Body of pancreas (tissue), 4 donors: ENCODE measurements at places on chromosomes 16 and 17. TPM values are rescaled to one million over a fixed set of nuclear protein-coding genes. Genes with fewer than 3 reads are reported as not detected.
A peak's percentile ranks its signal among the peaks of the same experiment; 100 is the strongest.

The HBZ gene
- total RNA-seq: not detected

The RND2 gene
- total RNA-seq: 0.33 TPM

- H3K27me3 ChIP-seq: no peaks in the 10 kb centered on the region
- DNase-seq: no peak
- no peaks in the 10 kb centered on the region for H3K36me3 ChIP-seq
- peaks cover 4% of the 10 kb centered on the region for H3K4me1 ChIP-seq
- H3K27ac ChIP-seq: peak overlapping the region; percentile 36
These were observed 5.7 kb upstream of the ATXN1L start for GRCh38 chr16:71840052-71840451.

The C16orf82 gene
- total RNA-seq: not detected

DNA sequence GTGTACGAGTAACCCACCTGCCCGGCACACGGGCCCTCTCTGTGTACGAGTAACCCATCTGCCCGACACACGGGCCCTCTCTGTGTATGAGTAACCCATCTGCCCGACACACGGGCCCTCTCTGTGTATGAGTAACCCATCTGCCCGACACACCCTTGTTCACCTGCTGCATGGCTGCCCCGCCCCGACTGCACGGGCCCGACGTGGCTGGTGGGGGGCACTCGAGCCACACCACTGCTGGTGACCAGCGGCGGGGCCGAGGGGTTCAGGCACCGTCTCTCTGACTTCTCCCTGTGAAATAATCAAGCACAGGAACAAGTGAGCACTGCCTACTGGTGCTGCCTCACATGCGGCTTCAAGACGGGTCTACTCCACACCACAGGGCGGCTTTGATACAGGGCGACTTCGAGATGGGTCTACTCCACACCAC is 22.1 kb downstream of the MAP1LC3B start:
- no peaks in the 10 kb centered on the region for H3K27me3 ChIP-seq
- no peak overlapping the region for H3K27ac ChIP-seq
- no peak overlapping the region for H3K4me3 ChIP-seq
- peaks cover 19% of the 10 kb centered on the region for H3K36me3 ChIP-seq
- H3K4me1 ChIP-seq: no peaks in the 10 kb centered on the region

DNA sequence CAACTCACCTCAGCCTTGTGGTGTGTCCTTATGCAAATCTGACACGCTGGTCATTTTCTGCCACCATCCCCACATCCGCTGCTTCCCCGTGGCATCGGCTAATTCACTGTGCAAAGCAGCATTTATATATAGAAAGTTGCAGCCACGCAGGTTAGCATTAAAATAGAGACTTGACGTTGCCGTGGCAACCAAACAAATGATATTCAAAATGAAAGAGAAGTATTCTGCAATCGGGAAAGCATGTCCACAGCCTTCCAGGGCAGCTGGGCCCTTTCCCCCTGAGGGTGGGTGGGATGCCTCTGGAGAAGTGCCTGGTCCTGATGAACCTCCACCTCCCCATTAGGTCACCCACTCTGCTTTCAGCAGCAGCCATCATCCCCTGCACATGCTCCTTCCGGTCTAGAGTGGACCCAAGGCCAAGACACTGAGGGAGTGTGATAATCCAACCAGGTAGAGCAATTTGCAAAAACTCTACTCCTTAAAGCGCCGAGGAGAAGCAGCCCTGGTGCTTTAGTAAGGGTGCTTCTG is 138.7 kb downstream of the GAS7 start:
- no peaks in the 10 kb centered on the region for H3K27me3 ChIP-seq
- H3K36me3 ChIP-seq: no peaks in the 10 kb centered on the region
- H3K4me1 ChIP-seq: no peaks in the 10 kb centered on the region
- DNase-seq: no peak

DNA sequence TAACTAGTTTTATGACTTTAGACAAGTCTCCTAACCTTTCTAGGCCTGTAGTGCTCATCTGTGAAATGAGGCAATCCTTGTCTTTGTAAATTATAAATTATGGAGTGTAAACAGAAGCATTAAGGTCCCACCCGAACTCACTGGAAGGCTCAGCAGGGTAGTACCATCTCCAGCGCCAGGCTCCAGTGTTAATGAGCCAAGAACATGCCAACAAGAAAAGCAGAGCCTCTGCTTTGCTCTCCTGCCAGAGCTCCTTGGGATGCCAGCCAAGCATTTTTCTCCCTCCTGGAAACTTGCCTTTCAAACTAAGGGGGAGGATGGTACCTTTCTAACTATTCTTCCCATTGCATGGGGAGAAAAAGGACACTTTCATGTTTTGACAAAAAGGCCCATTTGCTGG is 14.9 kb downstream of the LIMD2 start:
- no peak overlapping the region for H3K4me3 ChIP-seq
- no peak overlapping the region for H3K27ac ChIP-seq
- H3K36me3 ChIP-seq: no peaks in the 10 kb centered on the region
- H3K4me1 ChIP-seq: no peaks in the 10 kb centered on the region
- H3K27me3 ChIP-seq: no peaks in the 10 kb centered on the region

- no peaks in the 10 kb centered on the region for H3K36me3 ChIP-seq
- H3K27me3 ChIP-seq: no peaks in the 10 kb centered on the region
- peak overlapping the region; percentile 23 for H3K27ac ChIP-seq
- H3K4me1 ChIP-seq: peaks cover 61% of the 10 kb centered on the region
These were observed 9.0 kb upstream of the G6PC1 start for GRCh38 chr17:42891539-42892152.

DNA sequence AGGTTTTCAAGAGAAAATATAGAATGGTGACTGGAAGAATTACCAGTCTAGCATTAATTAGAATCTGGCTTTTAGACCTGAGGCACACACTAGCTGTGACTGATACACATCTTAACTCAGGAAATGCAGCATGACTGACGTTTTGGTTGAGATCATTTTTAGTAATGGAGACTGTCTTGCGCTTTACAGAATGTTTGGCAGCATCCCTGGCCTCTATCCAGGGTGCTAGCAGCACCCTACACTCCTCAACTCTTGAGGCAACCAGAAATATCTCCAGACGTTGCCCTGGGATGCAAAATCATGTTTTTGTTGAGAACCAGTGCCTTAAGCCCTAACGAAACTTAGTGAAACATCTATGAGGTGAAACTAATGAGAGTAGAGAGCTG is 109.0 kb downstream of the HS3ST3A1 start:
- no peak overlapping the region for H3K27ac ChIP-seq
- H3K27me3 ChIP-seq: no peaks in the 10 kb centered on the region
- no peaks in the 10 kb centered on the region for H3K4me1 ChIP-seq
- H3K4me3 ChIP-seq: no peak overlapping the region
- no peak for DNase-seq

The ASPHD1 gene
- 8.2 TPM for total RNA-seq

GRCh38 chr17:2023692-2024571 is 1.2 kb downstream of the RTN4RL1 start:
- peak overlapping the region; percentile 47 for H3K27ac ChIP-seq
- no peaks in the 10 kb centered on the region for H3K36me3 ChIP-seq
- peaks cover 29% of the 10 kb centered on the region for H3K4me1 ChIP-seq
- peak; percentile 62 for DNase-seq

- peak overlapping the region; percentile 49 for H3K27ac ChIP-seq
- H3K4me3 ChIP-seq: no peak overlapping the region
- H3K4me1 ChIP-seq: peaks cover 20% of the 10 kb centered on the region
These were observed 7.2 kb downstream of the CTF1 start for GRCh38 chr16:30903596-30903995.

- H3K27ac ChIP-seq: no peak overlapping the region
- no peaks in the 10 kb centered on the region for H3K4me1 ChIP-seq
- H3K4me3 ChIP-seq: no peak overlapping the region
- no peaks in the 10 kb centered on the region for H3K36me3 ChIP-seq
- no peaks in the 10 kb centered on the region for H3K27me3 ChIP-seq
These were observed 38.4 kb upstream of the XYLT1 start for GRCh38 chr16:17509194-17509593.

The PRAC1 gene
- not detected for total RNA-seq

DNA sequence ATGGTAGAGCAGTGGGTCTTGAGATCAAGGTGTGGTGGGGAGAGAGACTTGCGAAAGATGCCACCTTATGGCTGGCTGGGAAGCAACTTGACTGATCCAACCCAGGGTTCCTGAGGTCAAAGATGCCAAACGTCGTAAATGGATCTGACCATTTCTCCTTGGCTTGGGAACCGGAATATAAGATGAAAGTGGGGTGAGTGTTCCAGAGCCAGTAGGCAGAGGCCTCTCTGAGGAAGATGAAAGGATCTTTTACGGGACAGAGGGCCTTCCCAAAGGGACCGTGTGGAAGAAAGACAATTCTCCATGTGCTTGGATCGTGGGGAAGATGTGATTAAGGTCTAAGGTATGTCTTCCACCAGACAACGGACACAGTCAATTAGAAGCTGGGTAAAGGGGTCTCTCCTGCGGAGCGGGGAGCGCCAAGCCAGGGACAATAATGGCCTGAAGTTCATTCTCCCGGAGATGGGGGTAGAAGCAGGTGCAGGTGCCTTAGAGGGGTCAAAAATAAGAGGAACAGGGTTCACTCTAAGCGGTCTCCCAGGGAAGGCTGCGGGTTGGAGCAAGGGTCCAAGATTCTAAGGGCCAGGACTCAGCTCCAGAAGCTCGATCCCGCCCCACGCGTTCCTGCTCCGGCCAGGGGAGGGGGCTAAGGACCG is 800 bp downstream of the FXR2 start:
- no peaks in the 10 kb centered on the region for H3K36me3 ChIP-seq
- no peak for DNase-seq
- peak overlapping the region; percentile 87 for H3K27ac ChIP-seq
- H3K27me3 ChIP-seq: no peaks in the 10 kb centered on the region

GRCh38 chr17:10058921-10059683 is 139.3 kb downstream of the GAS7 start:
- no peaks in the 10 kb centered on the region for H3K27me3 ChIP-seq
- no peak for DNase-seq
- H3K4me3 ChIP-seq: no peak overlapping the region
- no peaks in the 10 kb centered on the region for H3K36me3 ChIP-seq
- H3K27ac ChIP-seq: no peak overlapping the region

DNA sequence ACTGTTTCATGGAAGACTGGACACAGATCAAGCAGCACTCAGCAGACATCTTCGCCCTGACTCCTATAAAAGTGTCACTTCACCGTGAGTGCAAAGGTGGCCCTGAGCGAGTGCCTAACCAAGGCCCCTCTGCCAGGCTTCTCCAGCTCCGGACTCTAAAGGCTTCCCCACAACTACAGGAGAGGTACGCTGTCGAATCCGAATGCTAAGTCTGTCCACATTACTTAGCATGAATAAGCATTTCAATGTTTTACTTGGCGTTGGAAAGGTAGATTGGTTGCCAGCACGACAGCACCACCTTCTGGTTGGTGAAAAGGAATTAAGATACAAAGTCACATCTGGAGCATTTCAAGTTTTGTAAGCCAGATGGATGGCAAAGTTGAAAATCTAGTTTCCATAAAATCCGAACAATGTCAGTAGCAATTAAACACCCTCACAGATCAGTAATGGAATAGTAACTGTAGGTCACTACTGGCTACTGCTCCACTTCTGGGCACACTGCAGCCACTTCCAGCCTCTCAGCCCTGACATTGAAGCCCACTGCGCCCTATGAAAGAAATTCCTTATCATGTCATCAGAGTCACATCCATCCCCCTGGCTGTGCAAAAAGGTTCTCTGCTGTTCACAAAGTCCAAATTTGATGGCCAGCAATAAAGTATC is 100.9 kb downstream of the PARN start:
- H3K36me3 ChIP-seq: no peaks in the 10 kb centered on the region
- H3K4me3 ChIP-seq: no peak overlapping the region
- H3K4me1 ChIP-seq: peaks cover 33% of the 10 kb centered on the region

The RNF135 gene
- total RNA-seq: 13.7 TPM

GRCh38 chr16:53872248-53873221 is 168.6 kb downstream of the FTO start:
- H3K4me1 ChIP-seq: no peaks in the 10 kb centered on the region
- H3K36me3 ChIP-seq: no peaks in the 10 kb centered on the region
- no peak overlapping the region for H3K4me3 ChIP-seq
- no peaks in the 10 kb centered on the region for H3K27me3 ChIP-seq

- no peak overlapping the region for H3K4me3 ChIP-seq
- DNase-seq: no peak
- no peaks in the 10 kb centered on the region for H3K4me1 ChIP-seq
- no peak overlapping the region for H3K27ac ChIP-seq
These were observed 17.9 kb upstream of the SPN start for GRCh38 chr16:29644973-29645693.

The SHISA9 gene
- 4.6 TPM for total RNA-seq

The CRHR1 gene
- not detected for total RNA-seq

DNA sequence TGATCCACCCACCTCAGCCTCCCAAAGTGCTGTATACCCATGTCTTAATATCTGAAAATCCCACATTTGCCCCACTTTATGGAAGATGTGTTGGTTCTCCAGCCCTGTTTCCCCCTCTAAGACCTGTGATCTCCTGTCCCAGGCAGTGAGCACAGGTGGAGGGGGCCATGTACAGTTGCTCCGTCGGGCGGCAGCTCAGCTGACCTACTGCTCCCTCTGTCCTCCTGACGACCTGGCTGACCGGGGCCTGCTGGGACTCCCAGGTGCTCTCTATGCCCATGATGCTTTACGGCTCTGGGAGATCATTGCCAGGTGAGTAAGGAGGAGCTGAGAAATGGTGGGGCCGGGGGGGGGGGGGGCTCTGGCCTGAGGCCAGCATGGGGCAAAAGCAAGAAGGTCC is 6.7 kb upstream of the RNASEK start:
- no peaks in the 10 kb centered on the region for H3K27me3 ChIP-seq
- H3K4me1 ChIP-seq: peaks cover 8% of the 10 kb centered on the region
- no peak for DNase-seq
- H3K36me3 ChIP-seq: peaks cover 8% of the 10 kb centered on the region

GRCh38 chr16:83661656-83662055 is 146.1 kb upstream of the HSBP1 start:
- no peaks in the 10 kb centered on the region for H3K36me3 ChIP-seq
- no peak for DNase-seq
- no peak overlapping the region for H3K4me3 ChIP-seq
- H3K27ac ChIP-seq: no peak overlapping the region
- no peaks in the 10 kb centered on the region for H3K4me1 ChIP-seq
- H3K27me3 ChIP-seq: no peaks in the 10 kb centered on the region

GRCh38 chr17:607361-608147 is 107.1 kb downstream of the VPS53 start:
- no peaks in the 10 kb centered on the region for H3K27me3 ChIP-seq
- H3K4me1 ChIP-seq: no peaks in the 10 kb centered on the region
- H3K27ac ChIP-seq: no peak overlapping the region
- no peak overlapping the region for H3K4me3 ChIP-seq

DNA sequence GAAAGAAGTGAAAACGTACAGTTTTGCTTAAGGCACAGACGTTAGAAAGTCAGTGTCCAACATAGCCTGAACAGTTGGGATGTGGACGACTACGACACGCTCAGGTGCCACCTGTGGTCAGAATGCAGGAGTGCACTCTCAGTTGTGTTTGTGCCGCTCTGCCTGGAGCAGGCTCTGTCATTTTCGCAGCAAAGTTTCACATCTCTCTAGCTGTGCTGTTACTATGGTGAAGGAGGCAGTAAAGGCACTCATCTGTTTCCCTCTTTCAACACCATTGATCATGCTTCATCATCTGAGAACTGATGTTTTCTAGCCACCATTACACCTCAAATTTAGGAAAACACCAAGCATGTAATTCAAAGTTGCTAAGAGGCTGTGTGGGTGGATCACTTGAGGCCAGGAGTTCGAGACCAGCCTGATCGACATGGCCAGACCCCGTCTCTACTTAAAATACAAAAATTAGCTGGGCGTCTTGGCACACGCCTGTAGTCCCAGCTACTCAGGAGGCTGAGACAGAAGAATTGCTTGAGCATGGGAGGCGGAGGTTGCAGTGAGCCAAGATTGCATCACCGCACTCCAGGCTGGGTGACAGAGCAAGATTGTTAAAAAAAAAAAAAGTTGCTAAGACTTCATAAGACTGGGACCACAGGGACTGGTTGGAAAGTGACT is 44.9 kb upstream of the DNAJA2 start:
- no peaks in the 10 kb centered on the region for H3K36me3 ChIP-seq
- H3K4me1 ChIP-seq: no peaks in the 10 kb centered on the region
- H3K27ac ChIP-seq: no peak overlapping the region
- H3K27me3 ChIP-seq: no peaks in the 10 kb centered on the region
- H3K4me3 ChIP-seq: no peak overlapping the region
